ENCODE measurements at places on chromosomes 6 and 20.

DNA sequence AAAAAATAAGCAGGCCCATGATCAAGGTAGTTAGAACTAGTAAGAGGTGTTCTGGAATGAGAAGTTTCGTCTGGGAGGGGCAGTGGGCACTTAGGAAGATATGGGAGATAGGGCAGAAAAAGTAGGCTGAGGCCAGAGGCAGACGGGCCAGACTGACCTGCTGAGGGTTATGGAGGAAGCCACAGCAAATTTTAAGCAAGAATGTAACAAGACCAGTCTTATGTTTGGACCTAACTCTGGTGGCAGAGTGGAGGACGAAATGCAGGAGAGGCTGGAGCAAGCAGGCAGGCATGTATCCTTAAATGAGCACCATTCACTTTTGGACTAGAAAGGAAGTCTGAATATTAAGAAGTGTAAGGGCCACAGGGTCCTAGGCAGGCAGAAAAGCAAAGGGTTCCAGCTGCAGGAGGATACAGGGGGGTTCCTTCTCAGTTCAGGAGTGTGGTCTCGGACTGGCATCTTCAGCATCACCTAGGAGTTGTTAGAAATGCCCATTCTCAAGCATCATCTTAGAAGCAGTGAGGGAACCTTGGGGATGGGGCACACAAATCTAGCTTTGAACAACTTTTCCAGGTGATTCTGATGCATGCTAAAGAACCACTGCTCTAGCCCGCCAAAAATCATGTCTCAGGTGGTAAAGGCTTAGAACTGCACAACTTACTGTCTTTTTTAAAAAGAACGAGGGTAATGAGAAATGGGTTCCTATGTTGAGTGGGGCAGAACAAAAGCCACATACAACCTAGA lies 1.7 kb upstream of the DSTN start:
- peak; percentile 47 for DNase-seq

DNA sequence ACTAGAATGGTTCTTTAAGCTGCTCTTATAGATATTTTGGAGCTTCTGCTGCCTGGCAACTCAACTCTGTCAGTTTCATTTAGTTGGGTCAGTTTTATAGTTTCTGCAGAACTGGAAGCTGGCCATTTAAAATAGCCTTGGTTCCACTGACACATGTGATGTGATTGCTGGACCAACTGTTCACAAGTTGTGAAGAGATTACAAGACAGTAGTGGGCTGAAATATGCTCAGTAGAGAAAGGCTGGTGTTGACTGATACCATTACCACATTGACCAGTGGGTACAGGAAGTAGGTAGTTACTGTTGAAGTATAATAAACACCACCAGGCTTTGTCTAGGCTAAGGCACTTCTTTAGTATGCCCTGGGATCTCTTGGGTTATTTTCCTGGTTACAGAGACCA lies 39.0 kb downstream of the BCKDHB start:
- DNase-seq, result no peak

- DNase-seq, result peak; percentile 58
Measured at GRCh38 chr6:73515204-73515655, 5.6 kb downstream of the EEF1A1 start.

DNA sequence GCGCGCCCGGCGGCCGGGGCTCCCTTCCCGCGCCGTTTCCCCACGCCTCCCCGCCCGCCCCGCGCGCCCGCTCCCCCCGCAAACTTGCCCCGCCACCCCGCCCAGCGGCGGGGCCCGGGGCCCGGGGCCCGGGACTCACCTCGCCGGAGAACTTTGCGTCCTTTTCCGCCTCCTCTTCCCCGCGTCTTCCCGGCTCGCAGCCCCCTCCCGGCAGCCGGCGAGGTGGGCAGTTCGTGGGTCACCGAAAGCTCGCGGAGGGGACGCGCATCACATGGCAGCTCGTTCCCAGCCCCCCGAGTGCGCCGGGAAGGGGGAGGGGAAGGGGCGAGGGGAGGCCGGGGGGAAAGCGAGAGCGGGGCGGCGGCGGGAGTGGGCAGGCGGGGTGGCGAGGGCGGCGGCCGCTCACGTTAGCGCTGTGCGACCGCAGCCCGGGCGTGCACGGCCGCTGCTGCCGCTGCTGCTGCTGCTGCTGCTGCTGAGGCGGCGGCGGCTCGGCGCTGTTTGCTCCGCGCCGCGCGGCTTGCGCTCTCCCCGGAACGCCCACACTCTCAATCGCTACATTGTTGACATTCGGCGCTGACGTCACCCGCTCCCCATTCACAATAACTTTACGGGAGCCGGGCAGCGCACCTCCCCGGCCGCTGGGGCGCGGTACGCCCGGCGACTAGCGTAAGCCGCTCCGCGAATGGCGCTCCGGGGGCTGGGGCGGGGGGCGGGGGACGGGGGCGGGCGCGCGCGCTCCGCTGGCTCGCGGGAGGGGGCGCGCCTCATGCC lies at the start of gene BACH2:
Gene BACH2 (minus strand): TSS at position 503 of the 774 bp plus-strand sequence. CDS start 287,999 bp downstream, outside the sequence.
- DNase-seq, result peak; percentile 77

DNA sequence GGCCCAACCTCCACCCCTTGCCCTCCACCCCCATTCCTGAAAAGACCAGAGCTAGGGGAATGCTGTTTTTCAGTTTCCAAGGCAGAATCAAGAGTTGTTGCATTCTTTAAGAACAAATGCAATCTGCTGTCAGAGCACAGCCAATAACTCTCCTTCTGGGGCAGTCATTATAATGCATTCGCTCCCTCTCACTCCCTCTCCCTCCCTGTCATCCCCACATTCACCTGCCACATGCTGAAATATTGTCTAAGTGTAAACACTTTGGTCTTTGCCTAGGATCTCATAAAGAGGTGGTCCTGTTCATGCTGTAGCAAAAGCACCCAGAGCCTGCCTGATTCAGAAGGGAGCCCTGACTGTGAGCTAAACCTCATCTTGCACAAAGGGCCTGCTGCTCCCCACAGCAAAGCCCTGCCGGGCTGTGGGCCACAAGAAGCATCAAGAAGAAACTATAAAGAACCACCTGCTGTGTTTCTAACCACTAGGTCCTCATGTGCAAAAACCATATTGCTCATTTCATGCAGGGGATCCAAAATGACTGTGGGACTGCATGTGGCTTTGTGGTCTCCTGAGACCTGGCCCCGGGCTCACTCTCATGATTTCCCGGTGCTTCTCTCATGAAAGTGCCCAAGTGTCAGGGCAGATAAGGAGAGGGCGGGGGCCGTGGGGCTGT lies 85.6 kb downstream of the GPR6 start:
- DNase-seq, result no peak
